ENCODE measurements at places on chromosomes 16 and 17.

- no peak for DNase-seq
Observed at GRCh38 chr16:81630635-81631031, 148.5 kb upstream of the PLCG2 start.

DNA sequence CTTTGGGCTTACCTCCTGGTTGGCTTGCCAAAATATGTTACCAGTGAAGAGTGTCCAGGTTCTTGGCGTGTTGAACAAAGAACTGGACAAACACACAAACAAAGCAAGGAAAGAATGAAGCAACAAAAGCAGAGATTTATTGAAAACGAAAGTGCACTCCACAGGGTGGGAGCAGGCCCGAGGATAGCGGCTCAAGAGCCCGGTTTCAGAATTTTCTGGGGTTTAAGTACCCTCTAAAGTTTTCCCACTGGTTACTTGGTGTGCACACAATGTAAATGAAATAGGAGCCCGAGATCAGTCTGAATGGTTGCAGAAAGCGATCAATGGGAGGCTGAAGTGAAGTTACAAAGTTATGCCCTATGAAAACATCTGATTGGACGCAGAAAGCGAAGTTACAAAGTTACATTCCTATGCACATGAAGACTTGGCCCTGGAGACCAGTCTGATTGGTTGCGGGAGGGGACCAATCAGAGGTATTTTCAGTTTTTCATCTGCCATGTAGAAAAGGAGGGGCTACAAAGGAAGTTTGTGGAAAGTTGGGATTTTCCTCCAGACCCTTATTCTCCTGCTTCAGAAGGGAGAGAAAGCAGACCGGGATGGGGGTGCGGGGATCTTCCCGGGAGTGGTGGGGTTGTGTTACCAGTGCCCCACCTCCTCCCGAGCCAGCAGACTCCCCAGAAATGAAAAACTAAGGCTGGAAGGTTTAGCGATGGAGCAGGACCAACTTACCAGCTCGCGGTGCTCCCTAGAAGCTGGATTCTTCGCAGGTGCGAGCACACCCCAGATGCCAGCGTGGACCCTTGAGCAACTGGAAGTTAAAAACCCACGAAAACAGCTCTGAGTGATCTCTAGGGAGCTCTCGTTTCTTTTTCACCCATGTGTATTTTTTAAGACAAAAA lies at the start of gene SLFN12:
Gene SLFN12 (minus strand): TSS at position 325 of the 899 bp plus-strand sequence. CDS start 9,472 bp downstream, outside the sequence.
- DNase-seq, result peak; percentile 41

DNA sequence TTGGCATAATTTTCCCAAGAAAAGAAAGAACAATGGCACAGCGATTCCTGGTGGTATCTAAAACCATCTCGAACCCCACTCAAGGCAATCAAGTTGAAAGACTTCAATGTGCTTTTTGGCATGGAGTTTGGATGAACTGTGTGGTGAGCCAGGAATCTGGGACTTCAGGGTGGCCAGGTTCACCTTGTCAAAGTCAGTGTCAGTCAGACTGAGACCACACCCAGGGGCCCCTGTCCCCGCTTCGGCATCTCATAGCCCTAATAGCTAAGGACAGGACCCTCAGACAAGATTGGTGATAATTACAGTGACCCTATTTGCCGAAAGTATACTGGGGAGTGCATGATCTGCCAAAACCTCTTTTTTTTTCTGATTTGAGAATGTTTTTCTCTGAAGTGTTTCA lies 25.8 kb downstream of the WFDC1 start:
- no peak for DNase-seq

- no peak for DNase-seq
Observed at GRCh38 chr17:4198995-4199394, 56.0 kb downstream of the CYB5D2 start.

- no peak for DNase-seq
Observed at GRCh38 chr17:3690094-3690715, 5.8 kb downstream of the P2RX5 start.

GRCh38 chr16:1992704-1993317 lies 3.0 kb downstream of the SYNGR3 start:
- DNase-seq, result no peak

- DNase-seq, result no peak
Observed at GRCh38 chr16:55478827-55479429, at the start of gene MMP2. TSS of gene MMP2 (plus strand) at chr16:55479198. CDS start at chr16:55479480, 282 bp downstream.

- DNase-seq, result no peak
Observed at GRCh38 chr17:351875-352420, 659 bp downstream of the RPH3AL start.

DNA sequence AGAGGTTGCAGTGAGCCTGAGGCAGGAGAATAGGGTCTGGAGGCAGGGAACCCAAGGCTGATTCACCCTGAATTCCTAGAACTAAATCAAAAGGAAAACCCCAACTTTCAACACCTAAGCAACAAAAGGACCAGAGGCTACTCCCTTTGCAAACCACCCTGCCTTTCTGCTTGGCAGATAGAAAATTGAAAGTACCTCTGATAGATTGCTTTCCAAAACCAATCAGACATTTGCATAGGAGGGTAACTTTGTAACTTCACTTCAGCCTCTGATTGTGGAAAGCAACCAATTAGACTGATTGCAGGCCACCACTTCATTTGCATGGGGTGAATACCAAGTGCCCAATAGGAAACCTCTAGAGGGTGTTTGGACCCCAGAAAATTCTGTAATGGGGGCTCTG lies 10.9 kb upstream of the TMEM98 start:
- DNase-seq, result no peak

DNA sequence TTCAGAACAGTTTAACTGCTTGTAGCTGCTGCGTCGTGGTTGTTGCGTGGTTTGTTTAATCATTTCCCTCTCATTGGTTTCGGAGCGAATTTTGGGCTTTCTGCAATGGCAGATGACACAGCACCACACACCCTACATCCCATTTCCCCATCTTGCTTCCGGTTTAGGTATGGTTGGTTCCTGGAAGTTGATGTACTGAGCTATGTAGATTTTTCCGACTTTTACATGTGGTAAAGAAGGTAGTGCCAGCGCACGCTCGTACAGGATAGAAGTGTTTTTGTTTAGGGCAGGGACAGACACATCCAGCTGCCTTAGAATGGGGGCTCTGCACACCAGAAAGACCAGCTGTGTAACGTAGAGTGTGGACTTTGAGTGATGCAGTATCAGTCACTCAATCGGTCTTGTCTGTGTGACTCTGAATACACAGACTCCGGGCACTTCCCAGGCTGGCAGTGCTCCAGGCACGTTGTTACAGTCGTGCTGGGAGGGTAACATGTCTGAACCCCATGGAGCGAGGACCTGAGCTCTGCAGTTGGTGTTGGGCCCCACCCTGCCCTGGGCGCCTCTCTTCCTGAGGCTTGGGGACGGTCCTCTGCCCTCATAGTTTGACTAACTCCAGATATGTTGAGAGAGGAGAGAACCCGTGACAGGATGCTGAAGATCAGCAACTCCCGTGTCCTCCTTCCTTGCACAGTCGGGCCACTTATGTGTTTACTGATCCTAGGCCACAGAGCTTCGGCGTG lies 172.0 kb upstream of the CHMP6 start:
- no peak for DNase-seq

DNA sequence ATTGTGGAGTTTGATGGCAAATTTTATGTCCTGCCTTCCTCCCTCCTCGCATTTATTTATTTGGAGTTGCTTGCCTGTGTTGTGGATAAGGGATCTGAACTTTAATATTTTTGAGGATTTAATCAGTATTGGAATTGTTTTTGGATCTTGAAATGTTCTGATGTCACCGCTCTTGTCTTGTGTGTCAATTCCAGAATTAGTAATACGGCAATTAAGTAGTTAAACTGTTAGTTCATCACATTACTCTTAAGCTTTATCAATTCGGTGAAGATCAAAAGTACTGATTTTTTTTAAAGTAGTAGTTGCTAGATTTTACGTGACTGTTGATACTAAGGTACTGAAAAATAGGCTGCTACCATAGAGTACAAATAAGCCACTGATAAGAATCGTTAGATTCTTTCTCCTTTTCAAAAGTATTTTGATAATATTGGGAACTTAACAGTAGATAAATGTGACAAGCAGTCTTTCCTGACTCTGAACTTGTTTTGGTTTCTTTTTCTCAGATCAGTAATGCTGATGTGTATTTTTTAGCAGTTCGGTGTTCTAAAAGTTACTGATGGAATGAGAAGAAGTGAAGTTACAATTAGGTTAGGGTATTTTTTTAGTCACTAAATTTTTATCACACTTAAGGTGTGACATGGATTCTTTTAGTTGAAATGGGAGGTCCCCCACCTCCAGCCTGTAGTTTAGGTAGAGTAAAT lies 2.0 kb downstream of the RBBP6 start:
- no peak for DNase-seq

GRCh38 chr17:49729069-49729468 lies 21.3 kb upstream of the SLC35B1 start:
- no peak for DNase-seq
